ENCODE measurements at places on chromosomes 13 and 19.
A peak's percentile ranks its signal among the peaks of the same experiment; 100 is the strongest.

DNA sequence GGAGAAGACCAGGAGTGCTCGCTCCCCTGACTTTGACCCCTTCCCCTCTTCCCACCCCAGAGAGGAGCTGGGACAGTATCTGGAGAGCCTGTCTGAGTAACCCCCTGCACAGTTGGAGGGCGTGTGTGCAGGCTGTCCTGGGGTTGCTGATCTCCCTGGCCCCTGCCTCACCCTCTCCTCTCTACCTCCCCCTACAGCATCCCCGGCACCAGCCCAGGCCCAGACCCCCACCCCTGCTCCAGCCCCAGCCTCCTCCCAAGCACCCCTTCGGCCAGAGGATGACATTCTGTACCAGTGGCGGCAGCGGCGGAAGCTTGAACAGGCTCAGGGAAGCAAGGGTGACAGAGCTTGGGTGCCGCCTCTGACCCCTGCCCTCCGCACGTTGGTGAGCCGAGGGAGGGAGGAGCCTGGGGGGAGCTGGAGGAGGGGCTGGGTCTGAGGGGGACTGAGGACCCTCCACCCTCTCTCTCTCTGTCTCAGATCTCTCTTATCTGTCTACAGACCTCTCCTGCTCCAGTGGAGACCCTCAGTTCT lies 8.7 kb downstream of the PROSER3 start:
- no peak for DNase-seq

GRCh38 chr19:16940626-16941025 lies 51.8 kb downstream of the F2RL3 start:
- DNase-seq: no peak

DNA sequence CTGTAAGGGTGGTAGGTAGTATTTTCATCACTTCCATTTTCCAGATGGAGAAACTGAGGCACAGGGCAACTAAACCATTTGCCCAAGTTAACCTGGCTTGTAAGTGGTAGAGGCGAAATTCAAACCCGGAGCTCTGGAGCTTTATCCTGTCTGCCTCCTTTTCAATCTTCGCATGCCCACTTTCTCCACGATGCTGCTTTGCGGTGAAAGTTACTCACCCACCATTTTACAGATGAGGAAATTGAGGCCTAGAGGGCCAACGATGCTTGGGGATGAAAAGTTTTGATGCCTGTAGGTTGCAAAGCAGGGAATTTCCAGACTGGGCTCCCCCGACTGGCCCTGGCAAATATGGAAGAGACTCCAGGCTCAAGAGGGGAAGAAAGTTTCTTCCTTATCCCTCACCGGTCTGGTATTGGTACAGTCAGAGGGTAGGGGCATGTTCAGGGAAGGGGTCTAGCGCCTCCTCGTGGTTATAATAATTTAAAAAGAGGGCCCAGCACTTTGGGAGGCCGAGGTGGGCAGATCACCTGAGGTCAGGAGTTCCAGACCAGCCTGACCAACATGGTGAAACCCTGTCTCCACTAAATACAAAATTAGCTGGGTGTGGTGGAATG lies 1.9 kb upstream of the SH2D3A start:
- DNase-seq: no peak

- DNase-seq: no peak
These were observed 63.0 kb upstream of the FLT1 start for GRCh38 chr13:28557725-28558520.

GRCh38 chr13:33284916-33285315 lies 639 bp downstream of the STARD13 start:
- no peak for DNase-seq

DNA sequence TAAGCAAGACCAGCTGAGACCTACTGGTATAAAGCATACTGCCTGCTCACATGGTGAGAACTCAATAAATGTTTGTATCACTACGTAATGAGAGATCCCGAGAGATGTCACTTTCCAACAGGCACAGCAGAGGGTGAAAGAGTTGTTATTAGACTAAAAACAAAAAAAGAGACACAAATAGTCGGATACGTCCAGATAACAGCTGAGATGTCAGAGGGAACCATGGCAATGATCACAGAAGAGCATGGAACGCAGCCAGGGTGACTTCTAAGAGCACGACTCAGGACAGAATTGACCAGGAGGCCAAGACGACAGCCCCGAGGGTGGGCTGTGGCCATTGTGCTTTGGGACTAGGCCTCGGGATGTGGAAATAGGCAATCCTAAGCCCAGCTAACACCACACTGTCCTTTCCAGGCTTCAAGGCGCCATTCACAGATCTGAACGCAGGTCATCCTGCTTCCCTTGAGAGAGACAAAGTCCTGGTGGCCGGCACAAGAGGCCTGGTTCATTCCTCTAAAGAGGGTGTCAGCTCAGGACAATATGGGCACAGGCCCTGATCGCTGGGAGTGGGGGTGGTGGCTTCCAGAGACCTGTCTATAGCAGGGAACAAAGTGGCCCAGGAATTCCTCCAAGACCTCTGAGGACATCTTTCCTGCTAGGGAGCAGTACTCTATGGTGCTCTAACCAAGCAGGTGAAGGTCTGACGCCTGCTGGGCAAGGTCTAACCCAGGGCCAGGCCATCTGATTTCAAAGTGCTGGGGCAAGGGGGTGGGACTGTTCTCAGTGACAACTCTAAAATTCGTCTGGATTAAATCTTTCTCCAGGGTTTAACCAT lies 3.2 kb downstream of the SH3GL1 start:
- DNase-seq: no peak

DNA sequence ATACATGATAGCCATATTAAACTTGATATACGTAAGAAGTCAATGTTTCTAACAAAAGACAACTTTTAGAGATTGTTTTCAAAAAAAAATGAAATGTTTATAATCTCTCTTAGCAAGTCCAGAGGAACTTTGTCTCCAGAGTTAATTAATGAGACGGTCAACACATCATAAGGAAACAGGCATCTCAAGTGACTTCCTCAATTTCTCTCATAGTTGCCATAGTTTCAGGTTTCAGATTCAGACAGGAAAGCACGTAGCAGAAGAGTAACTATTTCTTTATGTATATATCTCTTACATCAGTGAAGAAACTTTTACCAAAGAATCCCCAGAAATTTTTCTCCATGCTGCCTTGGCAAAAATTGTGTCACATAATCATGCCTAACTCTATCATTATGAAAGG lies 159.6 kb upstream of the ATXN8OS start:
- no peak for DNase-seq

DNA sequence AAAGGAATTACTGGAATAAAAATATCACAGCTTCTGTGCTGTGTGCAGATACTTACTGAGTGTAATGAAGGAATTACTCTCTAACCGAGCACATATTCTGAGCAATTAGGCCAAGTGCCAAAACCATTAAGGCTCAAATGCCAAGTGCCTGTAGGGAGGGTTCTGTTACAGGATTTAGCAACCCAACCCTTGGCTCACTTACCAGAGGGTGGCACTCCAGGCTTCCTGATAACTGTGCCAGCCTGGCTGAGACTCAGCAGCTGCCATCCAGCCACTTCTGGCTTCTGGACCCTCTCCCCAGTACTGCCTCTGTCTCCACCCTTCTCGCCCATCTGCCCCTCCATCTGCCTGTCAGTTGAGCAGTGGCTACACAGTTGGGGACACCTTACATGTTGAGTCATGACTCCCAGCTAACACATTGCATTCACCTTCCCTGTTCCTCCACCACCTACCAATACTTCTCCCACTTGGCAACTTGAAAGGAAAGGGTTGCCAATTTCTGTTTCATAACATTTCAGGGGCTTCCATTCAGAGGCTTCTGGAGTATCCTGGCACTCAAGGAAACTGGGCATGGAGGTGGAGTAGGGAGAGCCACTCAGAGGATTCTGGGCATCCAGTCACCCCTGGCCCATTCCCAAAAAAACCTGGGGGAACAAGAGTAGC lies 110.5 kb downstream of the COG6 start:
- DNase-seq: peak; percentile 98

DNA sequence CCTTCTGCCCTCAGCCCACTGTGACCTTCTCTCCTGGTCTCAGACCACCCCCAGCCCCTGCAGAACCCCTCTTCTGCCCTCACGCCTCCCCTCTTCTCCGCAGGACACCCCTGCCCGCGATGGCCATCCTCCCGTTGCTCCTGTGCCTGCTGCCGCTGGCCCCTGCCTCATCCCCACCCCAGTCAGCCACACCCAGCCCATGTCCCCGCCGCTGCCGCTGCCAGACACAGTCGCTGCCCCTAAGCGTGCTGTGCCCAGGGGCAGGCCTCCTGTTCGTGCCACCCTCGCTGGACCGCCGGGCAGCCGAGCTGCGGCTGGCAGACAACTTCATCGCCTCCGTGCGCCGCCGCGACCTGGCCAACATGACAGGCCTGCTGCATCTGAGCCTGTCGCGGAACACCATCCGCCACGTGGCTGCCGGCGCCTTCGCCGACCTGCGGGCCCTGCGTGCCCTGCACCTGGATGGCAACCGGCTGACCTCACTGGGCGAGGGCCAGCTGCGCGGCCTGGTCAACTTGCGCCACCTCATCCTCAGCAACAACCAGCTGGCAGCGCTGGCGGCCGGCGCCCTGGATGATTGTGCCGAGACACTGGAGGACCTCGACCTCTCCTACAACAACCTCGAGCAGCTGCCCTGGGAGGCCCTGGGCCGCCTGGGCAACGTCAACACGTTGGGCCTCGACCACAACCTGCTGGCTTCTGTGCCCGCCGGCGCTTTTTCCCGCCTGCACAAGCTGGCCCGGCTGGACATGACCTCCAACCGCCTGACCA lies 3.3 kb downstream of the LRFN3 start:
- DNase-seq: no peak

- DNase-seq: no peak
These were observed 195.7 kb downstream of the SPRY2 start for GRCh38 chr13:80145171-80145690.

DNA sequence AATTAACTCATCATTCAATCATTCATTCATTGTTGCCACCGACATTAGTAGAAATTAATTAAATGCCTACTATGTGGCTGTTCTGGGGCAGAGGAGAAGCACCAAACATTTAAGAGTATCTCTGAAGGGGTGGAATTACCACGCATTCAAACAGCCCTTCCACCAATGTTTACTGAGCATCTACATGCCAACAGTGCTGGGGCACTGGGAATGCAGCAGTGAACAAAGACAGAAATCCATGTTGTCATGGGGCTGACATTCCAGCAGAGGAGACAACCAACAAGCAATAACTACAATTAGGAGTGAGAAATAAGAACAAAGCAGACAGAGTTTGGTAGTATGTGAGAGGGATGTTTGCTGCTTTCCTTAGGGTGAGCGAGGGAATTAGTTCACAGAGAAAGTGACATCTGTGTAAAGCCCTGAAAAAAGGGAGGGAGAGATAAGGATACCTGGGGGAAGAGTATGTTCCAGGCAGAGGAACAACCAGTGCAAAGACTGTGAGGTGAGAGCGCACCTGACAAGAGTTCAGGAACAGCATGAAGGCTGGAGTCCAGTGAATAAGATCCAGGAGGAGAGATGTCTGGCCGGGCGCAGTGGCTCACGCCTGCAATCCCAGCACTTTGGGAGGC lies 1.3 kb upstream of the PAK4 start:
- no peak for DNase-seq

- no peak for DNase-seq
These were observed 15.3 kb downstream of the GATAD2A start for GRCh38 chr19:19420570-19421298.

GRCh38 chr13:46035066-46035465 lies 17.5 kb downstream of the ZC3H13 start:
- DNase-seq: no peak

DNA sequence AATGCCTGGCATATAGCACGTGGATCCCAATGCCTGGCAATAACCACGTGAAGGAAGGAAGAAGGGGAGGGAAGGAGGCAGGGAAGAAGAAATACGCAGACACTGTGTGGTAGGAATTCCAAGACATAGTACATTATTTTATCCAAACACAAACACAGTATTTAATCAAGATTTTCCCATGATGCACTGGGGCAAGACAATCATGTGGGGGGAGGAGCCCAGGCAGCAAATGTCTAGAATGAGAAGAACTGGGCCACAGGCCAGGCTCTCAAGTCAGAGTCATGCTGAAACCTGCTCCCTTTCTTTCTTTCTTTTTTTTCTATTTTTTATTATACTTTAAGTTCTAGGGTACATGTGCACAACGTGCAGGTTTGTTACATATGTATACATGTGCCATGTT lies 717.9 kb downstream of the UQCRFS1 start:
- DNase-seq: no peak

GRCh38 chr19:10269333-10270179 lies 1.4 kb upstream of the ICAM1 start:
- peak; percentile 44 for DNase-seq

GRCh38 chr19:47490031-47490430 lies 6.0 kb upstream of the KPTN start:
- no peak for DNase-seq

DNA sequence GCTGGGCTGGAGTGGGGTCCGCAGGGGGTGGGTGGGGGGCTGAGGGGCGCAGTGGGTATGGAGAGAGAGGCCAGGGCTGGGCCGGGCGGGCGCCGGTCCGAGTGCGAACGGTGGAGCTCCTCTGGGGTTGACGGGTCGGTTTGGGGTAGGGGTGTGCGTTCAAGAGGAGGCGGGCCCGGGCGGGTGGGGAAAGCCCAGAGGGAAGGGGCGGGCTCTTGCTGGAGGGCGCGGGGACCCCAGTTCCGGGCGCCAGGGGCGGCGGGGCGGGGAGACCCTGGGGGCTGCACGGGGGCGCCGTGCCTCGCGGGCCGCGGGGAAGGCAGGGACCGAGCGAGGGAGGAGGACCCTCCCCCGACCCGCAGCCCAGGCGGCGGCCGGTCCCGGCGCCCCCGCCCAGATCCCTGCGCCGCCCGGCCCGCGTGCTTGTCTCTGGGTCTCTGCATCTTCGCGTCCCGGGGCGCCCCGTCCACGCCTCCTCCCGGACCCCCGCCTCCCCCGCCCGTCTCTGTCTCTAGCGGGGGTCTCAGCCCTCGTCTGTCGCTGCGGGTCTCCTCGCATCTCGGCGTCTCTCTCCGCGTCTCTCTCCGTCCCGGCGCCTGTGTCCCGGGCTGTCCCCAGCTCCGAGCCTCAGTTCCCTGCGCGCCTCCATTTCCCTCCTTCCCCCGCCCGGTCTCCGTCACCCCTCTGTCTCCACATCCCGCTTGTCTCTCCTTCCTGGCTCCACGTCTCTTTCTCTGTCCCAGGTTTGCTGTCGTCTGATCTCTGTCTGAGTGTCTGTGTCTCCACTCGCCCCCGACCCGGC lies 8.3 kb upstream of the SHISA7 start:
- DNase-seq: no peak

DNA sequence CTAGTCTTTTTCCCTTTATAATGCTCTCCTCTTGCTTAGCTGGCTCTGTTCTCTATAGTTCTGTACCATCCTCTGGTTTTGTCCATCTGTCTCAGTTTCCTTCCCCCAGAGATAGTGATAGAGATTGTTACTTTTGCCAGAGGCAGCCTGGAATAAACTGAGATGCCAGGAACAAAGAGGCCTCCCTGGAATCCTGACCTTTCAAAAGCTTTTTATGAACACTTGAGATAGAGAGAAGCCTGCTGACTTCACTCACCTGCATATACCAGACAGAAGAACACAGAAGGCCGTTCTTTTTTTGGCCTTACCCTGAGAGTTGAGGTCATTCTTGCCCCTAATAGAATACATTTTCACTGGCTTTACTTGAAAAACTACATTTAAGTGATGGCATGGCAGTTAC lies 150.2 kb downstream of the LHFPL6 start:
- DNase-seq: no peak
